AG04449 (cell line): ENCODE measurements at places on chromosomes 7 and 10.

DNA sequence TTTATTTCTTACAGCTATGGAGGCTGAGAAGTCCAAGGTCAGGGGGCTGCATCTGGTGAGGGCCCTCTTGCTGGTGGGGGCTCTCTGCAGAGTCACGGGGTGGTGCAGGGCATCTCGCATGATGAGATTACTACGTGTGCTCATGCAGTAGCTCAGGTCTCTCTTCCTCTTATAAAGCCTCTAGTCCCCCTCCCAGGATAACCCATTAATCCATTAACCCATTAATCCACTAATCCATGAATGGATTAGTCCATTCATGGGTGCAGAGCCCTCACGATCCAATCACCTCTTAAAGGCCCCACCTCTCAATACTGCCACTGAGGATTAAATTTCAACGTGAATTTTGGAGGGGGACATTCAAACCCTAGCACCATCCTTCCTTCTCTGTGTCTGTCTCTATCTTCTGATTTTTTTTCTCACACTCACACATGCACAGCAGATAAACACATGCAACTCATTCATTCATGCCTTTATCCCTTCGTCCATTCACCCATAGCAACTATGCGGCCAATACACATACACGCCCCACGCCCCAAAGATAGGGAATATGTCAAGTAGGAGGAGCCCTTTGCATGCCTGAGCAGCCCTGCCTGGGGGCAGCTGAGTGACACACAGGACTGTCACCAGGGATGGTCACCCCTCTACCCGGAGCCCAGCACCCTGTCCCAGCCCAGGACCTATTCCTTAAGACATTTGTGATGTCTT lies 86.5 kb downstream of the C10orf105 start:
- no peak for DNase-seq

GRCh38 chr7:30163231-30163894 lies 28.6 kb downstream of the MTURN start:
- DNase-seq: no peak

DNA sequence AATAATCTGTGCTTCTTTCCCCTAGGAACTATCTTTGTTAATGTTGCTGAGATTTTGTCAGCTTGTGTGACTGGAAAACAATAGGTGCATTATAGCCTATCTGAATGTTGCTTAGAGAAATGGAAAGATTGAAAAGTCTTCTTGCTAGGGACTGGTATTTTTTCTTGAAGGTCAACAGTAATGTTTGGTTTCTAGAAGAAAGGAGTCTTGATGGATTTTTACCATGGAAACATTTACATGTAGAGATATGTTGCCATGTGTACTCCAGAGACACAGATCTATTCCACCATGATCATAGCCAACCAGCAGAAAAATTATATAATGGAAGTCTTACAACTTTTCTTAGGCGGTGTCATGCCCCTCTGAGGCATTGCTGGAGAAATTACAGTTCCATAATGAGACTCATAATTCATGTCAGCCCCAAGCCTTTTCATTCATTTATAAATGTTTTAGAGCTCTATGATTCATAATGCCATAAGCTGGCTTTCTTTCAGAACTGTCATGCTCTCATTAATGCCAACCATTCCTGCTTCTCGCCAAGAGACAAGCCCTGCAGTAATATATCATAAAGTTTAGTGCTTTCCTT lies 175.1 kb upstream of the PTPRZ1 start:
- no peak for DNase-seq

- DNase-seq: no peak
Measured at GRCh38 chr10:32854435-32854834, 103.6 kb downstream of the ITGB1 start.

- DNase-seq: no peak
Measured at GRCh38 chr10:98251399-98251798, 16.6 kb downstream of the LOXL4 start.

GRCh38 chr10:96585736-96586418 lies 935 bp downstream of the TM9SF3 start:
- no peak for DNase-seq

- DNase-seq: no peak
Measured at GRCh38 chr10:87538092-87539015, 33.7 kb downstream of the MINPP1 start.

GRCh38 chr7:28774261-28774988 lies 183.7 kb downstream of the TRIL start:
- DNase-seq: no peak

DNA sequence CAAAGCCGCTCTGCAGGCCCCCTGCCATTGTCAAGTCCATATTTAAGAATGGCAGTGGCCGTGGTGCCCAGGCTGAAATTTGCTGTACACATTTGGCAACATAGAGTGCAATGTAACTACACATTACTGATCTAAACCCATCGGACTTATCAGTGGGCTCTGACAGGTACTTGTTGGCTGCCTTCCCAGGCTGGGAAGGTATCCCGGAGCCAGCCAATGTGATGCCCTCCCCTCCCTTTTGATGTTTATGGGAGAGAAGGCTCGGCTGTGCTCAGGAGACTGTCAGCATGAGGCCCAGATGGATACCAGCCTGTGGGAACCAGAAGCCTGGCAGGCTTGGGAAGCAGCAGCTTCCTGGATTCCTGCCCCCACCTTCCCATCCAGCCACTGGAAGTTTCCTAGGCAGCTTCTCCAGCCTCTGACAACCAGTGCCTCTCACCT lies 146.1 kb upstream of the TCF7L2 start:
- no peak for DNase-seq

DNA sequence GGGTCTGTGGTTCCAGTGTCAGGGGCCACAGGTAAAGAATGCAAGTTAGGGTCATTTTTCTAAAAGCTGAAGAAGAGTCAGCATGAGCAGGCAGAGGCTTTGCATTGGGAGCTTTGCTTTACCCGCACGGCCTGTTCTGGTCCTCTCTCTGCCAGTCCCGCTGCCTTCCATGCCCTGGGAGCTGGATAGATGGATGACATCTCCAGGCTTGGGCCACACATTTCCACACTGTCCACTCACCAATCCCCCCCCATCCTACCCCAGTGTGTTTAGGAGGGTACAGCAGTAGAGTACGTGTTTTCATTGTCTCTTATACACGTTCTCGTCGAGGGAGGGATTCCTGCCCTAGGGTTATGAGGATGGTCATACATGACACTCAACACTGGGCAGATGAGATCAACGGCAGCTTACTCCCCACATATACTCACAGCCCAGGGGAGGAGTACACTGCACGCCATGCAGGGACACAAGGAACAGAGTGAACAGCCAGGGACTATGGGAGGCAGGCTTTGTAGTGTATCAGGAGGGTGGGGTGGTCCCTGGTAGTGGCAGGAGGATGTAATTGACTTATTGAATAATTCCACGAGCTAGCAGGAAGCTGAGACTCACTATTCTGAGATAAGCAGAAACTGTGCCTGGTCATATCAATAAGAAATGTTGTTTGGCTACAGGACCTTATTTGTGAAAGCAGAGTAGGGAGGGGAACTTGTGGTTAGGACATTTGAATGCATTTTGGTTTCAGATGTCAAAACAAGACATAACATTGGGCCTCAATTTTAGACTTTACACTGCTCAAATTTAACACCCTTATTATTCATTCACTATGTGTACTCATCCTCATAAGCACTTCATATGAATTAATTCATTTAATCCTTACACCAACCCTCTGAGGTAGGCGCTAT lies 36.6 kb downstream of the PLPP4 start:
- no peak for DNase-seq

DNA sequence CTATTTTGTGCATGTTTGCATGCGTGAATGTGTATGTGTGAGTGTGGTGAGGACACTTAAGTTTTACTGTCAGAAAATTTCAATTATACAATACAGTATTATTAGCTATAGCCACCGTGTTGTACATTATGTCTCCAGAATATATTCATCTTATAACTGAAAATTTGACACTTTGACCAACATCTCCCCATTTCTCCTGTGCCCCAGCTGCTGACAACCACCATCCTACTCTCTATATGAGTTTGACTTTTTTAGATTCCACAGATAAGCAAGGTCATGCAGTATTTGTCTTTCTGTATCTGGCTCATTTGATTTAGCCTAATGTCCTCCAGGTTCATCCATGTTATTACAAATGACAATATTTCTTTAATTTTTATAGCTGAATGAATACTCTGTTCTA lies 195.0 kb downstream of the GPR37 start:
- no peak for DNase-seq

DNA sequence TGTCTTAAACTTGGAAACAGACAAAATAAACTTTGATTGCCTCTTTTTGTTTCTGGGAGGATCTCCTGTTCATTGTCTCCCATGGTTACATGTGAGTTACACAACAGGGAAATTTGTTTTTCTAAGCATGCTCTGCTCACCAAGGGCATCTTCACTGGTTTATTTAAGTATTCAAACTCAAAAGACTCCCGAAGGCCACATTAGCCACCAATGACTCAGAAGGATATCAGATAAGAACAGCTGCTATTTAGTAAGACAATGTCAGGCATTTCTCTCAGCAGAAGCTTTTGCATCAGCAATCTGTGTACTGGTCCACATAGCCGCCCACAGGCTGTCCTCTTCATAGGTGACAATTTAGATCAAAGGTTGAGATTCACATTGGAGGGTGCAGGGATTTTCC lies 19.3 kb downstream of the OR6B1 start:
- peak; percentile 70 for DNase-seq

DNA sequence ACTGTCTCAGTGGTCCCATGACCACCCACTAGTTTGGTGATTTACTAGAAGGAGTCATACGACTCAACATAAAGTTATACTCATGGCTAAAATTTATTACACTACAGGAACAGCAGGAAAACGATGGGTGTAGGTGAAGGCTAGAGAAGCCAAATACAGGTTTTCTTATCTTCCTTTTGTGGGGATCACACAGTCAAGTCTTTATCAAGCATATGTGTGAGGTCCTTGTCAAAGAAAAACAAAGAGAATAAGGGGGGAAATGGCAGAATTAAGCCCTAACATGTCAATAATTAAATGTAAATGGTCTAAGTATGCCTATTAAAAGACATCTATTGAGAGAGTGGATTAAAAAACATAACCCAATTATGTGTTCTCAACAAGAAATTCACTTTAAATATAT lies 47.8 kb upstream of the UBN2 start:
- no peak for DNase-seq
